Stimulated activated CD8-positive, alpha-beta memory T cell treated with anti-CD3 and anti-CD28 coated beads, Interleukin-4, amount 100 ng/mL, for 1 hour (primary cell): ENCODE measurements at places on chromosomes 1 and 21.

GRCh38 chr1:171220581-171221054, 27.7 kb upstream of the FMO1 start:
- DNase-seq: no peak

DNA sequence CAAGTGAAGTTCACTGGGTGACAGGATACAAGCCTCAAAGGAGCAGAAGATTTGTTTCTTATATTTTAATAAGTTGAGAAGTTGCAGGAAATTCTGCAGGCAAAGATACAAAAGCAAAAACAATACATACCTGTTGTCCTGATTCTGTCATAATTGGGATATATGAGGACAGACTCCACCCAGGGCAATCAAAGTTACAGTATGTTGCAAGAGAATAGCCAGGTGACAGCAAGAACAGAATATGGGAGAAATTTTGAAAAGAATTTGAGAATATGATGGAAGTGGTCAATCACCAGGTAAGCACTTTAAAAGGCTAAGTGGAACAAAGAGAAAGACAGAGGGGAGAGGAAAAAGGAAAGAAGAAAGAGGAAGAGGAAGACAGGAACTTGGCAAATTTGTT, 607.6 kb upstream of the ADGRL4 start:
- DNase-seq: no peak

GRCh38 chr1:245908543-245908942, 598.5 kb downstream of the SMYD3 start:
- no peak for DNase-seq

DNA sequence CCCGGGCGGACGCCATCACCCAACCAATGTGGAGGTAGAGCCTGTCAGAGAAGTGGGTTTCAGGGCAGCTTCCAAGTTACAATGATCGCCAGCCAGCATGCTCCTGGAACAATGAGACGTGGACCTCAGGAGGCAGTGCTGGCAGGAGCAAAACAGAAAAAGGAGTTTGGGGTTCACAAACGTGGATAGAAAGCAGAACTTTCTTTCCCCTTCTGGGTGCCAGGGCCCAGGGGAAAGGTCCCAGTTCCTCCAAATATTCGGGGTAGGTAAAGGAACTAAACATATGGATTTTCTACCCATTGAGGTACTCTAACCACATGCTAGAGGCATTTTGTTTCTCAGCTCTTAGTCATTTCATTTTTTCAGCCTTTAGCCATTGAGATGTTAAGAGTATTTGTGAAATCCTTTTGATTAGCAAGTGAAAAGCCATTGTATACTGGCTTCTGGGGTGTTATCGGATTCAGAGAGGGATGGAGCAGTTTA, 488.4 kb upstream of the ADGRL2 start:
- DNase-seq: no peak

DNA sequence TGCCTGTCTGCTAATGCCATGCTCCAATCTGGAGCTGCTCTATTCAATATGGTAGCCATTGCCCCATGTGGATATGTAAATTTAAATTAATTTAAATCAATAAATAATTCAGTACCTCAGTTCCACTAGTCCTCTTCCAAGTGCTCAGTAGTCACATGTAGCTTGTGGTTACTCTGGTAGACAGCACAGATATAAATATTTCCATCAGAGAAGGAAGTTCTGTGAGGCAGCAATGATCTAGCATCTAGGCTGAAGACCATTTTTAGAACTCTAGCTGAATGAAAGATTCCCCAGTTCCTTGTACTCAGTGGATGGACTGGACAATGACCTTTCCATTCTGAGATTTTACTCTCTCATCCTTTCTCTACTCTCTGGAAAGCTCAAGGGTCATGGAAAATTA, 25.8 kb upstream of the CAPZB start:
- no peak for DNase-seq

GRCh38 chr1:192702212-192702902, 66.4 kb downstream of the RGS13 start:
- DNase-seq: no peak

DNA sequence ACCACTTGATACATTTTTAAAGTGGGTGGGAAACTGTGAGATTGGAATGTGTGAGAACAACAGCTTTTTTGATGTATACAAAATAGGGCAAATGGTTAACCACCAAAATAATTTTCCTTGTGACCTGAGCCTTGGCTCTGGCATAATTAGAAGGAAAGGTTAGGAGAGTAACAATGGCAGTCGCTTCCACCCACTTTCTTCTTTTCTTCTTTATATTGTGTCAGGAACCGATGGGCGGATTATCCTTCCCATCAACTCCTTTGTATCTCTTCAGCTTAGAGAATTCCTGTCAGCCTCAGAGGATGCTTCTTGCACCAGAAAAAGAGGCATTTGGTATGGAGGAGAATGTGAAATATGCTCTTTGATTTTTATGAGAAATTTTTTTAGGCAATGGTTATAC, 90.6 kb downstream of the SDCCAG8 start:
- no peak for DNase-seq

GRCh38 chr1:245332513-245332912, 177.7 kb downstream of the KIF26B start:
- no peak for DNase-seq

DNA sequence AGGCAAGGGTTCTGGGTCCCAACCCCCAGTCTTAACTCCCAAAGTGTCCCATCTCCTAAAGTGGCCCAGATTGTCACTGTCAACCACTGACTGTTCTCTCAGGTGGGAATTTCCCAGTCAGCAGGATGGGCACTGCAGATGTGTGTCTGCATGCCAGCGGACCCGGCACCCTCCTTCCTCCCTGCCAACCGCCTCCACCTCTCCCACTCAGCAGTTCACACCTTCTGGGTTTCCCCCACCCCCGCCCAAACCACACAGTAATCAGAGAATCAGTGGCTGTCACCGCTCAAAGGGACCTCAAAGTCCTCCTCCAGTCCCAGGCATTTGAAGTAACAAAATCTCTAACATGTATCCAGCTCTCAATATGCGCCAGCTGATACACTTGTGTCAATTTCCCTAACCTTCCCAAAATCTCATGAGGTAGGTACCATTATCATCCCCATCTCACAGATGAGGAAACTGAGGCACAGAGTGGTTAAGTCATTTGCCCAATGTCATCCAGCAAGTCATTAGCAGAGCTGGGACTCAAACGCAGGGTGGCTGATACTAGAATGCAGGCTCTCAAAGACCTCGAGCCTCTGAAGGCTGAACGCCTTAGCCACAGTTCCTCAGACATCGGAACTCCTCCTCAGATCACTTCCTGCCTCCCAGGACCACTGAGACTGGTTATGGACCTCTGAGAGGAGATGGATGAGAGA, 4.8 kb downstream of the RUNX3 start:
- peak; percentile 66 for DNase-seq

GRCh38 chr21:28066596-28067387, 925.9 kb downstream of the LTN1 start:
- no peak for DNase-seq

GRCh38 chr1:226495716-226496115, 52.8 kb upstream of the STUM start:
- DNase-seq: no peak

DNA sequence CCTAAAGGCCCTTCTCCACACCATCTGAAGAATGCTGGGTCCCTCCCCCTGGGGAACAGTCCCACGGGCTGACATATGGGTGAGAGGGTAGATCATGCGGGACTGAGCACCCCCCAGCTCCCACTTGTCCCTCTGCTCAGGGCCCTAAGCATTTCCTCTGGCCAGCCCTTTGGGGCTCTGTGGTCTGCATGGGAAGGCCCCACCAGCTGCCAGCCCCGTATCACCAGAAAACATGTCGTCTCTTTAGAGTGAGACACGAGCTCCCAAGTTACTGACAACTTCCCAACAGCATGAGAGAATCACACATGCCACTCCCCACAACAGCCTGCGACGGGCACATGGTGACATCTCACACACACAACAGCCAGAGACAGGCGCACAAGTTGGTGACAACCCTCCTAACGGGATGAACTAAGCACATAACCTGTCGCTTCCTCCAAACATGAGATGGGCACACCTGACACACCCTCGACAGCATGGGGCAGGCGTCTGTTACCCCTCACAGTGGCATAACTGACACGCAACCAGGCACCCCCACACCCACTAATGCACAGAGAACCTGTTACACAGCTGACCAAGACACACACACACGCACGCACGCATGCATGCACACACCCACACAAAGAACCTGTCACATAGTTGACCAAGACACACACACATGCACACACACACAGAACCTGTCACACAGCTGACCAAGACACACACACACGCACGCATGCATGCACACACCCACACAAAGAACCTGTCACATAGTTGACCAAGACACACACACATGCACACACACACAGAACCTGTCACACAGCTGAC, 41.2 kb downstream of the AHDC1 start:
- DNase-seq: no peak

- DNase-seq: no peak
Measured at GRCh38 chr1:76802094-76802493, 65.2 kb upstream of the ST6GALNAC5 start.

- DNase-seq: no peak
Measured at GRCh38 chr1:183583466-183583865, 6.8 kb downstream of the NCF2 start.
